ENCODE measurements at places on chromosomes 16 and 17. TPM values are rescaled to one million over a fixed set of nuclear protein-coding genes. Genes with fewer than 3 reads are reported as not detected.
A peak's percentile ranks its signal among the peaks of the same experiment; 100 is the strongest.

Gene CCL3
- polyA plus RNA-seq, result 0.61 TPM

Gene KRT25
- not detected for polyA plus RNA-seq

Gene HOXB7
- polyA plus RNA-seq, result 0.12 TPM

Gene TMEM231
- 8.0 TPM for polyA plus RNA-seq

Gene CCT6B
- polyA plus RNA-seq, result 0.82 TPM

Gene TOB1
- 34.2 TPM for polyA plus RNA-seq

Gene RND2
- polyA plus RNA-seq, result 0.10 TPM

Gene SCNN1G
- polyA plus RNA-seq, result 0.03 TPM

Gene SLFN12
- 1.7 TPM for polyA plus RNA-seq

Gene RNU2-1
- polyA plus RNA-seq, result not detected

Gene SPAG5
- polyA plus RNA-seq, result 0.42 TPM

Gene PRSS21
- not detected for polyA plus RNA-seq

Gene RNF112
- polyA plus RNA-seq, result 2.6 TPM

GRCh38 chr16:85553436-85554113, 59.5 kb upstream of the GSE1 start:
- peak; percentile 81 for DNase-seq
- peak overlapping the region; percentile 66 for H3K4me3 ChIP-seq
- H3K36me3 ChIP-seq, result no peaks in the 10 kb centered on the region
- H3K27me3 ChIP-seq, result no peaks in the 10 kb centered on the region
- peaks cover 17% of the 10 kb centered on the region for H3K4me1 ChIP-seq

GRCh38 chr17:77203846-77204245, 63.1 kb downstream of the SEC14L1 start:
- no peak overlapping the region for H3K4me3 ChIP-seq
- H3K4me1 ChIP-seq, result peaks cover 15% of the 10 kb centered on the region
- no peak overlapping the region for H3K27ac ChIP-seq
- H3K27me3 ChIP-seq, result no peaks in the 10 kb centered on the region

DNA sequence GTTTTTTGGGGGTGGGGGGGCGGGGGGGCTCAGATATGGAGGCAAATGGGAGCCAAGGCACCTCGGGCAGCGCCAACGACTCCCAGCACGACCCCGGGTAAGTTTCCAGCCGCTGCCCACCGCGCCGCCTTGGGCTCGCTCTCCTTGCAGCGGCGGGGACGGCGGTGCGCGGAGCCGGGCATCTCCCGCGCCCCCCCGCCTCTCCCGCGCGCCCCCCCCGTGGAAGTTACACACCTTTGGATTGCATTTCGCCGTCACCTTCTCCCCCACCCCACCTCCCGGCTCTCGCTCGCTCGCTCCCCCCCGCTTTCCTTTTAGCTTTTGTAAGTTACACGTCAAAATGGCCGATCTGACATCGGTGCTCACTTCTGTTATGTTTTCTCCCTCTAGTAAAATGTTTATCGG, 387 bp downstream of the MSI2 start:
- DNase-seq, result peak; percentile 39
- H3K36me3 ChIP-seq, result no peaks in the 10 kb centered on the region
- H3K4me1 ChIP-seq, result peaks cover 36% of the 10 kb centered on the region
- peak overlapping the region; percentile 78 for H3K4me3 ChIP-seq

DNA sequence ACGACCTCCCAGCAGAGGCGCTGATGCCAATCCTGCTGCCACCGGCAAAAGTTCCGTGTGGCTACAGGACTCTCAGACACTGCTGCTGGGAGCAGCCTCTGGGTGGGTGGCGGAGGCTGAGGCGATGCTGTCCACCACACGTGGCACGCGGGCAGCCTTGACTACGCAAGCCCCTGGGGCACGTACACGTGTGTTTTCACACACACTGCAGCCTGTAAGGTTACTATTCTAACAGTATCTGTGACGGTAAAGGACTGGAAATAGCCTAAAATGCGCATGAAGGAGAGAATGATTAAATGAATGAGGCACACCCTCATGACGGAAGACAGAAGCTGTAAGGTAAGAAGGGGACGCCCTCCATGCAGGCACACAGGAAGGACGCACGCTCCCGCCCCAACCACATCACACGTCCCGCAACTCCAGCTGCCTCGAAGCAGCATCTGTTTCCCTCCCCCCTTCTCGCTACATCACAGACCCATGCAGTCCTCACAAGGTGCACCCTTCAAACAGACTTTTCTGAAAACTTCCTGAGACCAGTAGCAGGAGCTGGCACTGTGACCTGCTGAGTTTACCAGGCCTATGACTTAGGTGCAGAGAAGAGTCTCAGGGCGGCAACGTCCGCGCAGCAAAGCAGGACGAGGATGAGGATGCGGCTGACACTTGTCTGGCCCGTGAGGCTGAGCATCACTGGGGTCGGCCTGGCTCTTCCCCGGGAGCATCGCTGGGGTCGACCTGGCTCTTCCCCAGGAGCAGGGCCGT, 28.7 kb upstream of the FASN start:
- DNase-seq, result no peak
- H3K27ac ChIP-seq, result no peak overlapping the region
- H3K27me3 ChIP-seq, result no peaks in the 10 kb centered on the region
- no peak overlapping the region for H3K4me3 ChIP-seq
- no peaks in the 10 kb centered on the region for H3K4me1 ChIP-seq

GRCh38 chr17:31155208-31155810, 60.5 kb downstream of the NF1 start:
- H3K4me1 ChIP-seq, result no peaks in the 10 kb centered on the region
- H3K27me3 ChIP-seq, result no peaks in the 10 kb centered on the region
- no peak for DNase-seq
- no peak overlapping the region for H3K4me3 ChIP-seq

GRCh38 chr17:34201767-34202166, 53.3 kb upstream of the CCL2 start:
- H3K27ac ChIP-seq, result no peak overlapping the region
- no peak overlapping the region for H3K4me3 ChIP-seq
- H3K27me3 ChIP-seq, result peaks cover 9% of the 10 kb centered on the region
- no peaks in the 10 kb centered on the region for H3K4me1 ChIP-seq
- H3K36me3 ChIP-seq, result no peaks in the 10 kb centered on the region

- H3K27me3 ChIP-seq, result no peaks in the 10 kb centered on the region
- no peak overlapping the region for H3K4me3 ChIP-seq
- H3K4me1 ChIP-seq, result peaks cover 44% of the 10 kb centered on the region
- DNase-seq, result no peak
- no peaks in the 10 kb centered on the region for H3K36me3 ChIP-seq
- H3K27ac ChIP-seq, result peak overlapping the region; percentile 46
These were observed 29.9 kb downstream of the ACTG1 start for GRCh38 chr17:81482673-81483072.

DNA sequence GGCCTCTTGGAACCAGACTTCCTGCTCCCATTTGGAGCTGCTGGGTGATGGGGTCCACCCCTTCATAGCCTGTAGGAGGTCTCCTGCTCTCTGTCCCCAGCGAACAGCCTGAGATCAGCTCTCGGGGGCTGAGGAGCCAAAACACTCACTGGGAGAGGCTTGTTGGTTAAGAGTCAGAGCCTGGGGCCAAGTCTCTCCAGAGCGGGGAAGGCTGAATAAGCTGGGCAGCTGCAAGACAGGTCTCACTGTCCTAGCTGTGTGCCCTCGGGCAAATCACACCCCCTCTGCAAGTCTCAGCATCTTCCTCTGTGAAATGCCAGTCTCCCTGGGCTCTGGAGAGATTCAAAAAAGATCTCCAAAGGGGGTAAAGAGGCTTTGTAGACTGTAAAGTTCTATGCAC, 174.6 kb downstream of the WSCD1 start:
- no peak overlapping the region for H3K4me3 ChIP-seq
- no peaks in the 10 kb centered on the region for H3K36me3 ChIP-seq
- no peak overlapping the region for H3K27ac ChIP-seq
